GM12891 (cell line): ENCODE measurements at places on chromosomes 1 and 21.
A peak's percentile ranks its signal among the peaks of the same experiment; 100 is the strongest.

GRCh38 chr1:233668146-233668724 lies 54.3 kb downstream of the KCNK1 start:
- no peak for DNase-seq

GRCh38 chr1:221101807-221102605 lies 222.8 kb downstream of the HLX start:
- no peak for DNase-seq

DNA sequence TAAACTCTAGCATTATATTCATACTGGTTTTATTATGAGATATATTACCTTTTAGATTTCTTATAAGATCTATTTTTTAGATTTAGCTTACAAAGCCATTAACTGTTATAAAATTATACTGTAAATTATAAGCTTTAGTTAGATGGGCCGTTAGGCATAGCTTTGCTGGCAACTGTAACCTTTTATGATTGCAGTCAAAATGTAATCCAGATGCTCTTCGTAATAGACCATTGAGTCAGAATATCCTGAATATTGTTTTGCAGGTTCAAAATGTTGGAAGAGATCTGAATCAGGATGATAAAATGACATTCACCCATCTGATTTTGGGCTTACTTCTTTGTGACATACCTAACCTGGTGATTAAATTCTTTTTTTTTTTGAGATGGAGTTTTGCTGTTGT lies 20.9 kb downstream of the ITSN1 start:
- DNase-seq, result no peak

DNA sequence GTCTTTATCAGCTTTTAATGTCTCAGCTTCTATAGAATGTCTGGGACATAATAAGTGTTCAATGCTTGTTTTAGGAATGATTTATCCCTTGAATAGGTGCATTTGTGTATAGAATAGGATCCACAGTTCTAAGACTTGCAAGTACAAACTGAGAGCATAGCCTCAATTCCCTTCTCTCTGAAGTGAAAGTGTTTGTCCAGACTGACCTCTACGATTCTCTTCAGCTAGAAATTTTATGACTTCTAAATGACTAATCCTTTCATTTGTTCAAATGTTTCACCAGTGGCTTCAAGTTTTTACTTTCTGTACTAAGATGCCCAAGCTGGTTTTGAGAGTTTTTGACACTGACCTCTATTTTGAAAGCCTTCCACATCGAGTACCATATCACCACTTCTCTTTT lies 608.2 kb upstream of the ADGRL4 start:
- DNase-seq, result no peak

GRCh38 chr1:207495801-207496792 lies at the start of gene CR1:
Gene CR1, plus strand, starts transcription at chr1:207496157. Its CDS starts 111 bp downstream, at chr1:207496268.
- peak; percentile 31 for DNase-seq

GRCh38 chr1:67459068-67459467 lies 28.9 kb upstream of the SERBP1 start:
- DNase-seq, result no peak

GRCh38 chr1:109882288-109883245 lies 28.1 kb upstream of the CSF1 start:
- DNase-seq, result no peak

GRCh38 chr21:44434936-44435635 lies 20.2 kb upstream of the LRRC3 start:
- DNase-seq, result no peak

DNA sequence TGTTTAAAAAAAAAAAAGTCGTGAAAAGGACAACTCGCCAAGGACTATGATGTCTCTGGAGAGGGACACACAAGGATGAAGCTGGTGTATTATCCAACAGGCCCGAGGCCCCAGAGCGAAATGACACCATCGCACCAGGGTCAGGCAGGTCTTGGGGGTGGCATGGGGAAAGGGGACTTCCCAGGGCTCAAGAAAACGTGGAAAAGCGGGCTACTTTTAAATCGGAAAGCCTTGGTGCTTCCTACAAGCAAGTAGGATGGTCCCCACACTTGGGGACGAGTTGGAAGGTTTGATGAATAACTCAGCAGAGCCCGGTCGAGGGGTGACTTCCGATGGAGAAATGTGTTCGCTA lies 505 bp upstream of the GNPAT start:
- no peak for DNase-seq

- no peak for DNase-seq
Observed at GRCh38 chr1:118099686-118100085, 85.3 kb downstream of the SPAG17 start.

GRCh38 chr1:228276174-228276831 lies 68.5 kb downstream of the OBSCN start:
- DNase-seq, result no peak

- DNase-seq, result no peak
Observed at GRCh38 chr1:176576670-176577069, 113.7 kb downstream of the PAPPA2 start.

GRCh38 chr1:51624855-51625254 lies 8.0 kb downstream of the OSBPL9 start:
- no peak for DNase-seq

GRCh38 chr1:6979003-6979613 lies 193.9 kb downstream of the CAMTA1 start:
- DNase-seq, result no peak

DNA sequence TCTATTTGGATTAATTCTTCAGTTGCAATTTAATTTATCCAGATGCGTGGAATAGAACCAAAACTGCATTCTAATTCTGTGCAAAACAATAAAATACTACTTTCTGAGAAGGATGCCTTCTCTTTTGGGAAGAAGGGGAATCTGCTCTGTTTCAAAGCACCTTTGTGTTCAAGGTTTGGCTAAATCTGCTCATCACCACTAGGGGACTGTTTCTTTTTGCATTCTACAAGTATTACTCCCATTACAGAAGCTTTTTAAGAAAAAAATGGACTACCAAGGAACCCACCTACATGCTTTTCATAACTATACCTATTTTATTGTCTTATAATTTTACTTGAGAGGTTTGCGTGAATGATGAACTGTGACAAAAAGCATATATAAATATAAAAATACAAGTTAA lies 18.2 kb downstream of the MRPS6 start:
- no peak for DNase-seq

DNA sequence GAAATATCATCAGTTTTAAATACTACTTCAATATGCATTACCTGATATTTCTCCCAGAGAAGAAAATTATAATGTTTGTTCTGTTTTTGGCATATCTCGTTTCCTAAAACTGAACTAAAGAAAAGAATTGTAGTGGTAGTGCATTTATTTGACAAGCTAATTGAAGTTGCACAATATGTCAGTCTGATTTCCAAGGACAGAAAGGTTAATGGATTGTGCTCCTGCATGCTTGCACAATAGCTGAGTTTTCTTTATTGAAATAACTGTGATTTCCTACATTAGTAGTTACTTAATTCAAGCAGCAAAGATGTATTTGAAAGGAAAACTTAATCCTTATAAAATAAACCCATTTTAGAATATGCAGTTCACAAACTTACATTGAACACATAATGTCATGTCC lies 2047.7 kb downstream of the NCAM2 start:
- no peak for DNase-seq

GRCh38 chr21:29571949-29572348 lies 273.2 kb downstream of the BACH1 start:
- DNase-seq, result no peak

DNA sequence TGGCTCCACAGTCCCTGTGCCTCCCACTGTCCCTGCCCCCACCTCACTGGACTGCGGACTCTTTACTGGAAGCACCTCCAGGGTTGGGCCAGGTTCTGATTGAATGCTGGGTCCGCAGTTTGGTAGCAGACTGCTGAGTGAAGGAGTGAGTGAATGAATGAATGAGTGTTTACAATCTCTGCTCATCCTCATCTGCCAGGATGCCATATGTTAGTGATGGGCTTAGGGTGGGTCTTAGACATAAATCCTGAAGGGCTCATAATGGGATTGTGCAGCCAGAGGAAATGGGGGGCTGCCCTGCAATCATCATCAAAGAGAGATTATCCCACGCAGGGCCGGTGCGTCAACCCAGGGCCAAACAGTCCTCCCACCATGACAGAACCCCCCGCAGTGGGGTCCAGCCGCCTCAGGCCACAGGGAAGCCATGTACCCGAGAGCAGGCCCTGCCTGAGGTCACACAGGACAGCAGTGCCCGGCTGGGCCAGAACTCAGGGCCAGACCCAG lies 26.1 kb downstream of the SLC1A7 start:
- no peak for DNase-seq

DNA sequence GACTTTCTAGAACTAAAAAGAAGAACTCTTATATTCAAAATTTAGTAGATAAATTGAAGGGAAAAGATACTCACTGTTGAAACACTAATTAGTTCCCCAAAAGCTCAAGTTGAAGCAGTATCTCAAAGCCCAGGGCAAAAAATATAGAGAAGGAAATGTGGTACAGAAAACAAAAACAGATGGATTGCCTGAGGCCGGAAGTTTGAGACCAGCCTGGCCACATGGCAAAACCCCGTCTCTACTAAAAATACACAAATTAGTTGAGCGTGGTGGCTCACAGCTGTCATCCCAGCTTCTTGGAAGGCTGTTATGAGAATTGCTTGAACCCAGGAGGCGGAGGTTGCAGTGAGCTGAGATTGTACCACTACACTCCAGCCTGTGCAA lies 36.0 kb downstream of the FAM177B start:
- no peak for DNase-seq

DNA sequence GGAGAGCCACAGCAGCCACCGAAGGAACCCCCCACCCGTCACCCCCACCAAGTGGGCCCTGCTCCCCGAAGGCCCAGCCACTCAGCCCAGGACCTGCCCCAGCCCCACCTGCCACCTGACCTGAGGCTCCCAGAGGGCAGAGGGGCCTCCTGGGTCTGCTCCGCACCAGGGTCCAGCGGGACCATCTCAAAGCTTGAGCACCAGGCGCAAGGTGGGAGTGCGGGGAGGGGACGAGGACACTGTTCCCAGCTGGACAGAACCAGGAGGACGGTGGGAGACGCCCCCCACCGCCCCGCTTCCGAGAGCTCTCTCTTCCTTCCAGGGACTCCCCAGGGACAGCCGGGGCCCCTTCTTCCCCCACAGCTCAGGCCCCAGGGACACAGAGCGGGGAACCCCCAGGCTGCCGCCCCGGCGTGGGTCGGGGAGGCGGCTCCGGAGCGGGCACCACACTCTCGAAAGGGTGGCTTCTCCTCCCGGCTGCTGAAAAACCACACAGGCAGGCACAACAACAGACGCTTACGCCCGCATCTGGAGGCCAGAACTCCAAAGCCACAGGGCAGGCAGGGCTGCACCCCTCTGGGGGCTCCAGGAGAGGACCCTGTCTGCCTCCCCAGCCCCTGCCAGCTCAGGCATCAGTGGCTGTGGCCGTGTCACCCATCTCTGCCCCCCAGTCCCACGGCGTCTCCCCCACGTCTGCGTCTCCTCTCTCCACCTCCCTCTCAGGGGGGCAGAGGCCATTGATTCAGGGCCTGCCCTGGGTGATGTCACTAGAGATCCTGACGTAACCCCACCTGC lies 1.9 kb upstream of the TTLL10 start:
- no peak for DNase-seq

DNA sequence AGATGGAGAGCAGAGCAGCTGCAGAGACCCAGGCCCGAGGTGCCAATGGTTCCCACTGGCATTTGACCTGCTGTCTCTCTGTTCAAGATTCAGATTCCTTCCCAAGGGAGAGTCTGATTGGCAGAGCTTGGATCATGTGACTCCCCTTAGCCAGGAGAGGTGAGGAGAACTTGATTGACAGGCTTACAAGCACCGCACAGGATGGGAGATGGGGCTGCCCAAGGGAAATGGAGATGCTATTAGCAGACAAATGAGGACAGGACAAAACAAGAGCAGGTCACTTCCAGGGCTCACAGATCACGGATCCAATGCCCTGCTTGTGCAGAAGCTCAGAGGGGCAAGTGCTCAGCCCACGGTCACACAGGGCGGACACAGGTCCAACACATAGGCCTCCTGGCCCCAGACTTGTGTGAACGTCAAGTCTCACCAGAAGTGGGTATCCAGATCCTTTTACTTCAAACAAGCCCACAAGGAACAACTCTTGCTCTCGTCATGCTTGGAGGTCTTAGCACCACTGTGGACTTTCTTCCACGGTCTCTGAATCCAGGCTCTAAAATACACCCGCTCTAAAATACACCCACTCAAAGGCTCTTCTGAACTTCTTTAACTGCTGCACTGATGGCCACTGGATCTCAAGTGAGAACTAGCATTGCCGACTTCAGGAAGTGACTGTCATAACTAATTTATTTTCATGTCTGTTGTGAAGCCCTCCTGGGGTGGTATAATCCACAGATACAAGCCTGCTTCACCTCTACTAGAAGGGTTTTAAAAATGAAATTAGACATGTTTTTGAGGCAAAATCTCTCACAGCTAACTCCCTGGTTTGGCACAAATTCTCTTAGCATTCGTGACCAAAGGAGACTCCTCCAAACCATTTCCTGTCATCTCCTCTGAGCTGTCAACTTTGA lies 274.9 kb downstream of the RRAGC start:
- DNase-seq, result no peak

- no peak for DNase-seq
Observed at GRCh38 chr1:59429656-59430055, 132.8 kb downstream of the FGGY start.

DNA sequence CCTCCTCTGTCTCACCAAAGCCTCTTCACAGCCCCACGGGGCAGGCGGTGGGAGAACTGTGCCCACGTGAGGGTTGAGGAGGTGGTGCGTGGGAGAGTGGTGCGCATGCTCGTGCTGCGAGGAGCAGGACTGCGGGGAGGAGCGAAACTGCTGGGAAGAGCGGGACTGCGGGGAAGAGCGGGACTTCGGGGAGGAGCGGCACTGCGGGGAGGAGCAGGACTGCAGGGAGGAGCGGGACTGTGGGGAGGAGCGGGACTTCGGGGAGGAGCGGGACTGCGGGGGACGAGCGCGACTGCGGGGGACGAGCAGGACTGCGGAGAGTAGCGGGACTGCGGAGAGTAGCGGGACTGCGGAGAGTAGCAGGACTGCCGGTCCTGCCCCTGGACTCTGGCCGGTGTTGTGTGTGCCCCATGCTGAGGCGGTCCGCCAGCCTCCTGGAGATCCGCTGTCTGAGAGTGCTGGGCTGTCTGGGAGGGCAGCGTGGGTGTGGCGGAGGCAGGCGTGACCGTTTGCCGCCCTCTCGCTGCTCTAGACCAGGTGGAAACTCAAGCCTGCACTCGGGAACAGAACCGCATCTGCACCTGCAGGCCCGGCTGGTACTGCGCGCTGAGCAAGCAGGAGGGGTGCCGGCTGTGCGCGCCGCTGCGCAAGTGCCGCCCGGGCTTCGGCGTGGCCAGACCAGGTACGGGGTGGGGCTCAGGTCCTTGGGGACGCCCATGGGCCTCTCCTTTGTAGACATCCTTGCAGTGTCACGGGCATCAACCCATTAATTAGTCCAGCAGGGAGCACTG lies 24.6 kb downstream of the TNFRSF1B start:
- no peak for DNase-seq

DNA sequence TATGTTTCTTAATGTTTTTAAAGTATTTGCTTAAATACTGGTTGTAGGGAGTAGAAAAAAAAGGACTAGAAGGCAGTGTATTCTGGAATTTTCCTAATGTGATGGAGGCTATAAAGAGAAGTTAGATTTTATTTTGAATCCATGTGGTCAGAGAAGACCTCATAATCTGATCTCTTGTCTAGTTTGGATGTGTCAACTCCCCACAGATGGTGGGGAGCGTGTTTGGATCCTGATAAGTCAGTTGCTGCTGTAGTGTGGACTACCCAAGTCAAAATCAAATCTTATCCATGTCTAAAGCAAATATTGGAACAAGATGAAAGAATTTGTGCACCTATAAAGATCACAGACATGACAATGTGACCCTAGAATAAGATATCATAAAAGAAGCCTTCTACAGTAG lies 918.0 kb downstream of the LTN1 start:
- DNase-seq, result no peak

- DNase-seq, result no peak
Observed at GRCh38 chr21:29105218-29105617, 25.2 kb upstream of the MAP3K7CL start.
